Bone marrow (tissue), 2 donors: ENCODE measurements at places on chromosomes 13 and 19.

GRCh38 chr13:41370736-41371135, 59.7 kb downstream of the NAA16 start:
- no peak for DNase-seq

DNA sequence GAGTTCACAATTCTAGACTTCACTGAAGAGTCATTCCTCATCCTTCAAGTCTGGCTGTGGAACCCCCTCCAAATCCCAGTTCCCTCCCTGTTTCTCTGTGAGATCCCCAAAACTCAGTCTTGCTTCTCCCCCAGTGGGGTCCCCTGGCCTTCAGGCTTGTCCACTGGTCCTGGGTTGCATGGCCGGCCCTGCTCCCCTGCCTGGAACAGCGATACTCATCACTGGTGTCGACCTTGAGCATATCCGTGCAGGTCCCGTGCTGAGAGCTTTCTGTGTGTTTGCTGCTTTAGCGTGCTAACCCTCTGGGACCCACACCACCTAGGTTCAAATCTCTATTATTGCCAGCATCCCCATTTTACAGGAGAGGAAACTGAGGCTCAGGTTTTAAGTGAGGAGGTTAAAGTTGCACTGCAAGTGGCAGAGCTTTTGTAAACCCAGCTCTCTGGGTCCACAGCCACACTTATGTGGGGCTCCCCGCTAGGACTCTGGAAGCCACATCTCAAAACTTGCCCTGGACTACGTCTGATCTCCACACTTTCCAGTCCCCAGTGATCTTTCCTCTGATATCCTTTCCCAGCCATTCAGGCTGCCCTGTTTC, 15.5 kb downstream of the LIPE start:
- DNase-seq = no peak

DNA sequence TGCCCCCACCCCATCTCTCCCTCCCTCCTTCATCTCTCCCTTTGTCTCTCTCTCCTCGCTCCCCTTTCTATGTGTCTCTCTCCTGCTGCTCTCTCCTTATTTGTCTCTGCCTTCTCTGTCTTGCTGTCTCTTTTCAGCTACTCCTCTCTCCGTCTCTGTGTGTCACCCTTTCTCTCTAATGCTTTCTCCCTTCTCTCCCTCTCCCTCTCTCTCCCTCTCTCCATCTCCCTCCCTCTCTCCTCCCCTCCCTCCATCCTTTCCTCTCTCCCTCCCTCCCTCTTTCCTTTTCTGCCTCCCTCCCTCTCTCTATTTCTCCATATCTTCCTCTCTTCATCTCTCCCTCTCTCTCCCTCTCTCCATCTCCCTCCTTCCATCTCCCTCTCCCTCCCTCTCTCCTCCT, 682 bp downstream of the ATP4A start:
- DNase-seq = no peak

DNA sequence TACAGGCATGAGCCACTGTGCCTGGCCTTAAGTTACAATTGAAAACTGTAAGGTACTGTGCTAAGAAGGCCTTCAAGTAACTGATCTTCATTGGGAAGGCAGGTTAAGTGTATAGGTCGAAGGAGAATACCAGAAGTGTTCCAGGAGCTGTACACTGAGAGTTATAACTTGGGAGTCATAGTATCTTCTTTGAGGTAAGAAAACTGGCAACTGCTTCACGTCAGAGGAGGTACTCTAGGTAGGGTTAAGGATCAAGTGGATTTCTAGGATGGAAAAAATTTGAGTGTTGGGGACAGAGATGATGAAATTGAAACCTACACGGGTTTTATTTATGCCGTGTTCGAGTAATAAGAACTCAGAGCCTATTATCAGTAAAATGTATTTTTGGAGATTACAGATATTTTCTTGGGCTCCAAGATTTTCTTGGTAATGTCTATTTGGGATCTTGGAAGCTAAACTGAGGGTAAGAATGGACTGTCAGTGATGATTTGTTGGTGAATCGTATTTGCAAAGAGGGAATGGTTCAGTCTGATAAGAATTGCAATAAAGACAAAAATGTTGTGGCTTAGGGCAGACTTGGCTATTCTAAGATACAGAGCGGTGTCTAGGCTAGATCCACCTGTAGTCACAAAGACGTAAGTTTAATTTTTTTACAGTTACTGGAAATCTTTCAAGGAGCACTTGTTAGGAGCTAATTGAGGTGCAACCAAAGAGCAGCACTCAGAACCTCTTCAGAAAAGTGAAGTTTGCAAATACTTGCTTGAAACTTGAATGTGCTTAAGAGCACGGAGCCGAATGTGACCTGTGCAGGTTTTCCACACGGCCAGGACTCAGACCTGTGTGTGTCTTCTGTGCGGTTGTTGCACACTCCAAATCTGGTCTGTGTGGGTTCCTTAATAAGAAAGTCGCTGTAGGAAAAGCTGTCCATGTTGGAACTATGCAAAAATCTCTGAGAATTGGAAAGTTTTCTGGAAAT, 102.5 kb downstream of the URI1 start:
- DNase-seq = no peak

DNA sequence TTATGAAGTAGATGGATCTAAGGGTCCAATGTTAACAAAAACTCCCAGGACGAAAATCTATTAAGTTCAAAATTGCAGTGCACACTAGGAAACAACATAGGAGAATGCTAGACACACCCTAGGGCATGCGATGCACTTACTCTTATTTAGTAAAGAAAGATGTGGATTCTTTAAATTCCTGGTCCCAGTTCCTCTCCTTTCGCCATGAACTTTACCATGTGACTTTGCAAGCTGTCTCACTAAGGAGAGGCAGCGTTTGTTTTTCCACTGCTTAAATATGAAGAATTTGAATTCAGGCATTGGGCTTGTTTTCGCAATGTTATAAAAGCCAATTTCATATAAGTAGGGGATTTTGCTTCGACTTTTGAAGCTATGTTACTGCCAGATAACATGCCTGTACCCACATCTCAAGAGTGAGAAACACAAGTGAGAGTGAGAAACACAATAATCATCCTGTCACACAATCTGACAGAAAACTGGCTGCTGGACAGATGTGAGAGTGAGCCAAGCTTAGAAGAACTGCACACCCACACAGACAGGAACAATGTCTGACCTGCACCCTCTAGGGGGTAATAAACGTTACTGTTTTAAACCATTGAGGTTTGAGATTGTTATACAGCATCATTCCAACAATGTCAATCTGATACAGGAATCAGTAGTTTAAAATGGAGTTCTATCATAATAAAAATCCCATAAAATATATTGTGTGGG, 1308.4 kb downstream of the SLITRK5 start:
- no peak for DNase-seq

DNA sequence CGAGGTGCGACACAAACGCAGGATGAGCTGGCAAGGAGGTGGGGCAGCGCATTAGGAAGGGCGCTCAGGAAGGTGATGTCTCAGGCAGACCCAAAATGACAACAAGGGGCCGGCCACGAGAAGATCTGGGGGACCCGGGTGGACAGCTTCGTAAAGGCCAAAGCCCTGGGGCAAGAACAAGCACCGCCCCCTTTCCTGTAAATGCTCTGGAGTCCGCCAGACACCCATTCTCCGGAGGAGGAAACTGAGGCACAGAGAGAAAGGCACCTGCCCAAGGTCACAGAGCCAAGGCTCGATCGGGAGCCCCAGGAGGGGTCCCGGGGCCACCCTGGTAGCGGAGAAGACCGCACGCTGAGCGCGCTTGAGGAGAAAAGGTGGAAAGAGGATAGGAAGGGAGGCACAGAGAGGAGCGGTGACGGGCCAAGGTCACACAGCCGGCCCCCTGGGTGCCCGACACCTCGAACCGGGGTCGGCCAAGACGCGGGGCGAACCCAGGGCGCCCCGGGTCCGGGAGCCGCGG, 571 bp downstream of the SAFB2 start:
- DNase-seq = peak; percentile 35

- DNase-seq = peak; percentile 59
These were observed 42.1 kb upstream of the C1QTNF9 start for GRCh38 chr13:24267274-24267673.

- no peak for DNase-seq
These were observed 1.5 kb downstream of the SIGLEC8 start for GRCh38 chr19:51456541-51457290.

- no peak for DNase-seq
These were observed 5.3 kb upstream of the CSNK1G2 start for GRCh38 chr19:1935484-1936208.

DNA sequence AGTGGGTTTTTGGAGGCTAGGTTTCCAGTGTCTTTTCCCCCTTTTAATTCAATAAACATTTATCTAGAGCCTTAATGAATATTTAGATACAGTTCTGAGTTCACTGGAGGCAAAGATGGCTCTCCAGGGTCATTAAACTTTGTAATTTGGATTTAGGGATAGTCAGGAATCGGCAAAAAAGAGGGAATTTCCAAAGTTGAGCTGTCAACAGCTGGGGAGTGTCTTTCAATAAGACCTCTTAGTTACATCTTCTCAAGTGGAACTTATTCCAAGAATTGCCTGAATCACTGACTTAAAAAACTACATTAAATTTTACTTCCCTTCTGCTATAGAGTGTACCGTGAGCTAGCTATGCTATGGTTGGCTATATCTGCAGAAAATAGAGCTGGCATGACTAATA, 2.0 kb downstream of the LRCH1 start:
- DNase-seq = no peak

GRCh38 chr19:55384131-55384919, at the start of gene TMEM238:
Gene TMEM238 (minus strand): TSS chr19:55384292. CDS start chr19:55384259, 33 bp downstream.
- DNase-seq = peak; percentile 31

GRCh38 chr13:52830946-52831345, 17.5 kb downstream of the PCDH8 start:
- DNase-seq = no peak
